ENCODE measurements at places on chromosomes 13 and 19. TPM values are rescaled to one million over a fixed set of nuclear protein-coding genes. Genes with fewer than 3 reads are reported as not detected.

The KLHL1 gene
- polyA plus RNA-seq, result not detected

The DCT gene
- not detected for polyA plus RNA-seq

The ZNF83 gene
- polyA plus RNA-seq, result 67.4 TPM

The EPSTI1 gene
- polyA plus RNA-seq, result 11.1 TPM

The GFY gene
- 8.4 TPM for polyA plus RNA-seq

The GIPC3 gene
- 0.13 TPM for polyA plus RNA-seq

The TNPO2 gene
- 20.5 TPM for polyA plus RNA-seq

The FFAR3 gene
- not detected for polyA plus RNA-seq

The BEST2 gene
- not detected for polyA plus RNA-seq

The SMIM17 gene
- 0.72 TPM for polyA plus RNA-seq

The CGB5 gene
- polyA plus RNA-seq, result not detected

The IFNL3 gene
- polyA plus RNA-seq, result not detected

The IGFL1 gene
- polyA plus RNA-seq, result not detected

The LNX2 gene
- 10.1 TPM for polyA plus RNA-seq

The GTPBP3 gene
- 34.9 TPM for polyA plus RNA-seq

The ZNF155 gene
- 16.7 TPM for polyA plus RNA-seq

The CLEC11A gene
- polyA plus RNA-seq, result 29.4 TPM

The IGFL3 gene
- 0.37 TPM for polyA plus RNA-seq

The SHANK1 gene
- polyA plus RNA-seq, result 2.0 TPM

The RDH8 gene
- polyA plus RNA-seq, result not detected

The ZNF160 gene
- polyA plus RNA-seq, result 83.5 TPM

The TNFSF9 gene
- 3.0 TPM for polyA plus RNA-seq

The ZNF560 gene
- polyA plus RNA-seq, result 0.50 TPM

The PSG11 gene
- polyA plus RNA-seq, result not detected

The GAPDHS gene
- polyA plus RNA-seq, result not detected

The UBE2L5 gene
- polyA plus RNA-seq, result not detected

The ANGPTL8 gene
- 0.71 TPM for polyA plus RNA-seq

The PSG2 gene
- polyA plus RNA-seq, result not detected

The CGB1 gene
- polyA plus RNA-seq, result not detected

The TCF3 gene
- 110 TPM for polyA plus RNA-seq

The GAMT gene
- polyA plus RNA-seq, result 231 TPM

The FARP1 gene
- 44.2 TPM for polyA plus RNA-seq

The PABPC3 gene
- polyA plus RNA-seq, result 0.06 TPM

The LILRA1 gene
- polyA plus RNA-seq, result not detected

The DIRAS1 gene
- polyA plus RNA-seq, result 3.1 TPM

The KLK15 gene
- not detected for polyA plus RNA-seq

The KCNRG gene
- 0.31 TPM for polyA plus RNA-seq

The FFAR1 gene
- not detected for polyA plus RNA-seq

The CCDC8 gene
- 92.9 TPM for polyA plus RNA-seq

The PKN1 gene
- 132 TPM for polyA plus RNA-seq

The ENOX1 gene
- polyA plus RNA-seq, result 5.1 TPM

The NLRP5 gene
- not detected for polyA plus RNA-seq

The CLIP3 gene
- polyA plus RNA-seq, result 26.4 TPM

The KLK12 gene
- polyA plus RNA-seq, result not detected

The MYH14 gene
- 3.0 TPM for polyA plus RNA-seq

The NTN5 gene
- polyA plus RNA-seq, result 0.15 TPM

The C19orf12 gene
- polyA plus RNA-seq, result 46.2 TPM

The PDX1 gene
- not detected for polyA plus RNA-seq

The VSTM2B gene
- polyA plus RNA-seq, result not detected

The SRRM5 gene
- polyA plus RNA-seq, result not detected
